ENCODE measurements at places on chromosomes 5 and 9.

- no peak for DNase-seq
These were observed 257.2 kb downstream of the KIAA0825 start for GRCh38 chr5:94361161-94361560.

- no peak for DNase-seq
These were observed 1.3 kb downstream of the IL31RA start for GRCh38 chr5:55852503-55852902.

GRCh38 chr9:128124873-128125579, 2.5 kb downstream of the PTGES2 start:
- DNase-seq = no peak

GRCh38 chr9:121972501-121972981, 120.6 kb downstream of the TTLL11 start:
- DNase-seq = no peak

- DNase-seq = no peak
These were observed 1.8 kb upstream of the PDE8B start for GRCh38 chr5:77208507-77209163.

DNA sequence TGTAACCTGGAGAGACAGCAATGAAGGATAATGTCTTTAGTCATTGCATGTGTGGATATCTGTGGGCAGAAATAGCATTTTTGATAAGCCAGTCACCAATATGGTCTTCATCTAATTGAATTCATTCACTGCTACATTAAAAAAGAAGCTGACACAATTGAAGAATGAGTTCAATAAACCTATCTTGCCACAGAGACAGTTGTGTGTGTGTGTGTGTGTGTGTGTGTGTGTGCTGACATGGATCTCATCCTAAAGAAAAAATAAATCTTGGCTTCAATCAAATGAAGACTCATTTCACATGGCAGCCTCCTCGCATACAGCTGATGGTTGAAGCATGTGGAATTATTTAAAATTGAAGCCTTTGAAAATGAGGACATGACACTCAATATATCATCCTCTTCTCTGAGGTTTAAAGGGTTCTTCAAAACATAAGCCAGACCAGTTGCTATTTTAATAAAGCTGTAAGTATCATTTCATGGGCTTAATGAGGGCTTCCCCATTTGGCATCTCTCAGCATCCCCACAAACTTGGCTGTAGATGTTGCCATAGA, 118.5 kb upstream of the PTPN3 start:
- no peak for DNase-seq

Data from stimulated activated CD8-positive, alpha-beta memory T cell treated with anti-CD3 and anti-CD28 coated beads, Interleukin-7, amount 100 ng/mL, for 24 hours (primary cell).